ENCODE measurements at places on chromosomes 12 and 14.

DNA sequence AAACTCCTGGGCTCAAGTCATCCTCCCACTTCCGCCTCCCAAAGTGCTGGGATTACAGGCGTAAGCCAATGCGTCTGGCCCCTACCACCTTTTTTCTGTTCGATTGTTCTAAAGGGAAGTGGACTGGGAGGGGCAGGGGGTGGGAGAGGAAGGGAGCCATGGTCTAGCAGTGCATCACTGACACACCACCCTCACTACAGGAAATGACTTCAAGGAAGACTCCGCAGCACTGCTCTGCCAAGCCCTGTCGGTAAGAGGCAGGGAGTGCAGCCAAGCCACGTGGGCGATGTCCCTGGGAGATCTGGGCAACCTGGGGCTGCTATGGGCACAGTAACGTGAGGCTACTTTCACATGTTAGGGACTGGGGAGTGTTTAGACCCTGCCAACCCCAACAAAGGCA is 18.0 kb downstream of the LRRC74A start:
- no peak for DNase-seq

- DNase-seq: no peak
These were observed 12.3 kb upstream of the RARG start for GRCh38 chr12:53244337-53244736.

DNA sequence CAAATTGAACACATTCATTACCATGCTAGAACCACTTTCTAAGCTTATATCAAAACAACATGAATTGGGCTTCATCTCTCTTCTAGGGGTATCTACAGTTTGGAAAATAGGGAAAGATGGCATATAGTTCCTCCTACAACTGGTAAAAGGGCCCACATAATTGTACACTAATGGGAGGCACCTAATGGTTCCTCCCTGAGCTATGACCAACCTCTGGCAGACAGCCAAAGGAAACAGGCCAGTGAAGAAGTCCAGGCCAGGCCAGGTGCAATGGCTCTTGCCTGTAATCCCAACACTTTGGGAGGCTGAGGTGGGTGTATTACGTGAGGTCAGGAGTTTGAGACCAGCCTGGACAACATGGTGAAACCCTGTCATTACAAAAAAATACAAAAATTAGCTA is 23.2 kb upstream of the APOF start:
- DNase-seq: no peak

DNA sequence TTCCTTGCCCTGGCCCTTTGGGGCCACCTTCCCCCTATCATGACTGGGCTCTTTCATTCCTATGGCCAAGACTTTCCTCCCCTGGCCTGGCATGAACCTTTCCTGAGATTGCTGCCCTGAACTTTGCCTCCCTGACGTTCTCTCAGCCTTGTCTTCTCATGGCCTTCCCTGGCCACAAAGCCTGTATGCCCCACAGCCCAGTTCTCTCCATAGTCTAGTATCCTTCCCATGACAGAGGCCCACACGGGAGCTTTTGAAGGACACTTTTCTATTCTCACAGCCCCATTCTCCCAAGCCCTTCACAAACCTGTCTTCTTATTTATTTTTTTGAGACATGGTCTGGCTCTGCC is 4.5 kb upstream of the RNU7-1 start:
- no peak for DNase-seq

- DNase-seq: no peak
These were observed 449.4 kb upstream of the OR4E1 start for GRCh38 chr14:22122829-22123560.

- no peak for DNase-seq
These were observed 89.3 kb upstream of the TTC7B start for GRCh38 chr14:90905531-90905930.

- DNase-seq: no peak
These were observed 642.0 kb downstream of the SLC6A15 start for GRCh38 chr12:84270470-84271140.

DNA sequence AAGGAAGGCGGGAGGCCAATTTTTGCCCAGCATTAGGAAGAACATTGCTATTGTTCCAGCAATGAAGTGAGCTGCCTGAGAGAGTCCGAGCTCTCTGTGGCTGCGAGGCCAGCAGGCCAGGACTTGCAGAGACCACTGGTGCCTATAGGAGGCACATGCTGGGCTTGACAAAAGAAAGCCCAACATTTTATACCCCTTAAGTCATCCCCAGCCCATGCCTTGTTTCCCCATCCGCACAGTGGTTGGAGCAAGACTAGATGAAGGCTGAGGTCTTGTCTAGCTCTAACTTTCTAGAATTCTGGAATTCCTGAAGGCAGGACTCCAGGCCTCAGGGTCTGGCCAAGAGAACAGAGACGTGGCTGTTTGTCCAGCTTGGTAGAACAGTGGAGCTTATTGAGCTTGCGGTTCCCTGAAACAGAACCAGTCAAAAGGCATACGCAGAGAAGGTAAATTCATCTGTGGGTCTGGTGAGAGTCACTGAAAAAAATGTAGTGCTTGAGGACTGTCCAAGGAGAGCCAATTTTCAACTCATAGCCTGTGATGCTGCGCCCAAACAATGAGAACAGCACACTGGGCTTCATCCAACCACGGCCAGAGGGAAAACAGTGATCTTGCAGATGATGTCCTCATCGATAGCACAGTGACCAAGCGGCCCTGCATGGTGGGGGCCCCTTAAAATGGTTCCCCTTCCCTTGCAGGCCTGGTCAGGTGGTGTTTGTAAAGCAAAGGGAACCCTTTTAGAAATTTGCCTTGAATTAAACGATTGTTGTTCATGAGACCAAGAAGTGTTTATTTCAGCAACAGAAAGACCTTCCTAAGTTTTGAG is 27.1 kb upstream of the COL2A1 start:
- no peak for DNase-seq

- DNase-seq: no peak
These were observed 506 bp upstream of the NABP2 start for GRCh38 chr12:56223571-56224101.

DNA sequence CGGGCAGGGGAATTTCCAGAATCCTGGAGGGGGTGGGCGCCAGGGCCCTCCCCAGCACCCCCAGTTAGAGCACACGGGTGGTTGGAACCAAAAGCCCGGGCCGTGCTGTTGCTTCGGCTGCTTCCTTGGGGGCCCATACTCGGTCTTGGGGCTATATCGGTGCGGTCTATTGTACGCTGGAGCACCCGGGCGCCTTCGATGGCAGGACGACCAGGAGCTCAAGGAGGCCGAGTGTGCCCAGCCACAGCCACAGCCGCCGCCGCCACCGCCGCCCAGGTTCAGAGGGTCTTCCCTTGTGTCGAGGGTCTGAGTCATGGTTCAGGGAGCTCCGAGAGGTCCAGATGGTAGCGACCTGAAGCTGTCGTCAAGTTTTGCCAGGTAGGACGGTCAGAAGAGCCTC is 548 bp downstream of the CCER1 start:
- no peak for DNase-seq

- DNase-seq: no peak
These were observed 76.9 kb downstream of the KICS2 start for GRCh38 chr12:64145226-64145625.

DNA sequence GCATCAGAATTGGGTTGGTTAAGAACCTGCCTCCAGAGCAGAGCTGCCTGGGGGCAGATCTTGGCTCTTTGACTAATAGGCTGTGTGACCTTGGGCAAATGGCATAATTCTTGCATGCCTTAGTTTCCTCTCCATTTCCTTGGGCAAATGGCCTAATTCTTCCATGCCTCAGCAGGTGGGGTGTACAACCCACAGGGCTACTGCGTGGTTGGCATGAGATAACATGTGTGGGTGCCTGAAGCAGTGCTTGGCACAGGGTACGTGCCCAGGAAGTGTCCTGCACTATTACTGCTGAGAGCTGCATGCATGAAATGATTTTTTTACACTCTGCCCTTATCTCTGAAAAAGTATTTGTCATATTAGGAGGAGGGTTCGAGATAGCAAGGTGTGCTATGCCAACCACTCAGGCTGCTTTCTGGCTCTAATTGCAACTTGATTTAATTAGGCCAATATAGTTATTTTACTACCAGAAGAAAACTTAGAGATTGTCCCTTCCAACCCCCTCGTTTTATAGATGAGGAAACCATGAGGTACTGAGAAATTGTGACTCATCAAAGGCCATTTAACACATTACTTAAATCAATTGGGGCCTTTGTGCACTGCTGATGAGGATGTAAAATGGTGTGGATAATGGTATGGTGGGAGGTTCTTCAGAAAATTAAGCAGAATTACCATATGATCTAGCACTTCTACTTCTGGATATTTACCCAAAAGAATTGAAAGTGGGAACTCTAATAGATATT is 161.6 kb upstream of the HIF1A start:
- no peak for DNase-seq

Data from AML-193 (cell line).